ENCODE measurements at places on chromosomes 13 and 19.

GRCh38 chr13:47100214-47100853 lies 203.5 kb upstream of the HTR2A start:
- no peak for DNase-seq

DNA sequence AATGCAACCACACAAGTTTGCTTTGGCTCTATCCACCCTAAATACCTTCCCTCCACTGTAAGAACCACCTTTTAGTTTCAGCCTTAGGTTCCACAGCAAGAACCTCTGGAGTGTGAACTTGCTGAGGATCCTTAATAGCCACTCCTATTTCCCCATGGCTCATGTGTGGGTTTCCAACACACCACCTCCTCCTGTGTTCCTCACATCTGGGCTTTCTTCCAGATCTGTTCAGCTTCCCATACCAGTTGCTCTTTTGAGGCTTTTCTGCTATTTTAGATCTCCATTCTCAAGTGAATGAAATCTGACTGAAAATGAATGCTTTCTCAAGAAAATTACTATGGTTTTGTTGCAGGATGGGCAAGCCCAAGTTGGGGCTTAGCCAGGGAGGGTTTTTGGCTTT lies 104.8 kb upstream of the MIR17HG start:
- no peak for DNase-seq

DNA sequence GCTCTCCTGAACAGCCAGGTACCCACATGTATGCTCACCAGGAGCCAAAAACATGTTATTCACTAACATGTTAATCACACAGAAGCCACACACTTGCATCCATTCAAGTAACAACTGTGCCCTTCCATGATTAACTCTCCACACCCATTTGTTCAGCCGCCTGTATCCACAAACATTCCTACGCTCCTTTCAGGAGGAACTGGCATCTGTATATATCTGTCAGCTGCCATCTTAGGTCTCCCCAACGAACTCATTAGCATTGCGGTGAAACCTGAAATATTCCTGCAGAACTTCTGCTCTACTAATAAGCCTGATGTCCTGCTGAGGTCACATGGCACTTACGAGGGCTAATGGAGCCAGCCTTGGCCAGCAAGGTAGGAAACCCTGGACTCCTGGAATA lies 33.0 kb downstream of the OLFM2 start:
- DNase-seq, result no peak

- DNase-seq, result no peak
Observed at GRCh38 chr19:7942981-7943443, 454 bp downstream of the TIMM44 start.

DNA sequence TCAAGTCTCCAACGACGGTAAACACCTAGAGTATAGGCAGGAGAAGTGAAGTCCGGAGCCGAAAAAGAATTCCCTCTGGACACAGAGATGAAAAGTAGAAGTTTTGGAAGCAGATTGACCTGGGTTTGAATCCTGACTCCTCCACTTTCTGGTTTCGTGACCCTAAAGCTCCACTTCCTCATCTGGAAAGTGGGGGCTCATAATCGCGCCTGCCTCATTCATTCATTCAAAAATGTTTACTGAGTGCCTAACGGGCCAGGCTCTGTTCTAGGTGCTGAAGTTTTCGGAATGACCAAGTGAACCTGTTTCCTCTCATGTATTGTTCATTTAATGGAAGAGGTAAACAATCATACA lies 7.1 kb upstream of the EML2 start:
- no peak for DNase-seq

DNA sequence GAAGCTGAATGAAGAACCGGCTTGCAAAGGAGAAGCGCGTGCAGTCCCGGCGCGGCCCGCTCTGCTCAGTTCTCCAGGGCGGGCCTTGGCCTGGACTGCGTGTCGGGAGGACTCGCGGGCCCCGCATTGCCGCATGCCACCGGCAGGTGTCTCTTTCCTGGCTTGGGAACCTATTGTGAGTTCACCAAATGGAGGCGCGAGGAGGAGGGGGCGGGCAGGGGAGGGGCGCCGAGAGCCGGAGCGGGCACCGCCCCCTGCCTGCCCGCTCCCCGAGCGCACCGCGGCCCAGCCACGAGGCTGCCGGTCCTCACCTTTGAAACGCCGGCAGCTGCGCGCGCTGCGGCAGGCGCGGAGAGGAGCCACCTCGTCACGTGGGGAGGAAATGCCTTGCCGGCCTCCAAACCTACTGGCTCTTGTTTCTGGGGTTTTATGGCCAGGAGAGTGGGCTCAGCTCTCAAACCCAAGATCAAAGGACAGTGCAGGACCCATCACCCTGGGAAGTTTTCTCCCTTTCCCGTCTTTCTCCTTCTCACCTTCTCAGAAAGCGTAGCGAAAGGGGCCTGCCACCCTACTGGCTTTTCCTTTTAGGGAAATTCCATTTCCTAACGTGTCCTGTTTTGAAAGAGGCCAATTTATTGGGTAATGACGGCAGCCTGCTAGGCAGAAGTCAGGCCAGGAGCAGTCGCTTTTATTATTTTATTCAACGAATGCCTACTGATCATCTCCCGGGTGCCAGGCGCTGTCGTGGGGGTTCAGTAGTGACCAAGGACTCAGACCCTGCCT lies 13.8 kb upstream of the UBE2L5 start:
- peak; percentile 88 for DNase-seq

DNA sequence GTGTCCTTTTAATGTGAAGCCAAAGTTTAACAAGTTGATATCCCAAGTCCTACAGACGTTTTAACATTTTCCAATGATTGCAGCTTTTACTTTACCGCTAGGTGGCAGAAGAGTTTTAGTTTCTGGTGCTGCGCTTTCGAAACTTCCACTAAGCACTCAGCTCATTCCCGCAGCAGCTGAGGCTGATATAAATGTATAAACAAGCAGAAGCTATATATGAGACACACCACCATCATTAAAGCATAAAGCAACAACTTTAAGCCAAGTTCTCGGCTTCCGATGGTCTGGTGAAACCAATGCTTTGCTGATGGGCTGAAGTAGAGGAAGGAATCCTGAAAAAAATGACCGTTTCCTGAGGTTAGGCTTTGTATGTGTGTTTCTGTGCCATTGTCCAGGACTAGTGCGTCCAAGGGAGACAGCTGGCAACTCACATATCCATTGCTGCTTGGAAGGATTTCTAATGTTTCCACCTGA lies 753.9 kb downstream of the OLFM4 start:
- DNase-seq, result no peak

DNA sequence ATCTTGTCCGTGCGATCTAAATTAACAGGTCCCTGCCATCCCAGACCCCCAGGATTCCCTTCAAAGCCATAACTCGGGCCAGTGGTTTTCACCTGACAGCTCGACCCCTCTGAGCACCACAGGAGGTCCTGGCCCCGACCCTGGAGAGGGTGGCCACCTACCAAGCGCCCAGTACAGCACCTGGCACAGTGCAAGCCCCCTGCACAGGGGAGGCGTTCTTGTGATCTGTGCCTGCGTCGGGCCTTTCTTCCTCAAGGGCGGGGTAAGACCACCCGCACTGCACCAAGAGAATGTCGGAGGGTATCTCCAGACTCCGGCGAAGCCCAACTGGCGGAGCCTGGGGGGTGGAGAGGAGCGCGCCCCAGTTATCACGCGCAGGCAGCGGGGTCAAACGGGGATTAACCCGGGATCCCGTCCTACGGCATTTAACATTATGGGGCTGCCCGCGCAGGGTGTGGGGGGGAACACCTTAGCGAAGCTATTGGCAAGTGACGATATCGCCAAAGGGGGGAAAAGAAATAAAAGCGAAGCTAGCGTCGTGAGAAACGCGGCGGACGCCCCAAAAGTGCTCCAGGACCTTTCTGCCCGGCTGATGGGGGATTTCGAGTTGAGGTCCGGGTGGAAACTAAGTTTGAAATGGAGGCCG lies 1.3 kb upstream of the HNRNPL start:
- DNase-seq, result no peak

DNA sequence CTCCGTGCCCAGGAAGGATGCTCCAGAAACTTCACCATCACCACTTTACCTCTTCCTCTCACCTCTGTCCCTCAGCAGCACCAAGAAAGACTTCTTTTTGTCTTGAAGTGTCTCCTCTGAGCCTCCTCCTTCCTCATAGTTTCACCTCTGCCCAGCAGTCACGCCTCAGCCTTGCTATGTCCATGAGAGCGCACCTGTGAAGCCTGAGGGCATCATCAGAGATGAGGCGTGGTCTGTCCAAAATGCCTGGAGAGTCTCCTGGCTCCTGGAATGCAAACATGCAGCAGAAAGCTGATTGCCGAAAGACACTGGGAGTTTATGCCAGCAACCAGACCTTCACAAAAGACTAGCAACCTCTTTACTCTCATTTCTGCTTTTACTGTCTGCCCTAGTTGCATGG lies 336.6 kb downstream of the TEX29 start:
- DNase-seq, result no peak

- no peak for DNase-seq
Observed at GRCh38 chr13:37481011-37481884, 117.3 kb downstream of the POSTN start.

DNA sequence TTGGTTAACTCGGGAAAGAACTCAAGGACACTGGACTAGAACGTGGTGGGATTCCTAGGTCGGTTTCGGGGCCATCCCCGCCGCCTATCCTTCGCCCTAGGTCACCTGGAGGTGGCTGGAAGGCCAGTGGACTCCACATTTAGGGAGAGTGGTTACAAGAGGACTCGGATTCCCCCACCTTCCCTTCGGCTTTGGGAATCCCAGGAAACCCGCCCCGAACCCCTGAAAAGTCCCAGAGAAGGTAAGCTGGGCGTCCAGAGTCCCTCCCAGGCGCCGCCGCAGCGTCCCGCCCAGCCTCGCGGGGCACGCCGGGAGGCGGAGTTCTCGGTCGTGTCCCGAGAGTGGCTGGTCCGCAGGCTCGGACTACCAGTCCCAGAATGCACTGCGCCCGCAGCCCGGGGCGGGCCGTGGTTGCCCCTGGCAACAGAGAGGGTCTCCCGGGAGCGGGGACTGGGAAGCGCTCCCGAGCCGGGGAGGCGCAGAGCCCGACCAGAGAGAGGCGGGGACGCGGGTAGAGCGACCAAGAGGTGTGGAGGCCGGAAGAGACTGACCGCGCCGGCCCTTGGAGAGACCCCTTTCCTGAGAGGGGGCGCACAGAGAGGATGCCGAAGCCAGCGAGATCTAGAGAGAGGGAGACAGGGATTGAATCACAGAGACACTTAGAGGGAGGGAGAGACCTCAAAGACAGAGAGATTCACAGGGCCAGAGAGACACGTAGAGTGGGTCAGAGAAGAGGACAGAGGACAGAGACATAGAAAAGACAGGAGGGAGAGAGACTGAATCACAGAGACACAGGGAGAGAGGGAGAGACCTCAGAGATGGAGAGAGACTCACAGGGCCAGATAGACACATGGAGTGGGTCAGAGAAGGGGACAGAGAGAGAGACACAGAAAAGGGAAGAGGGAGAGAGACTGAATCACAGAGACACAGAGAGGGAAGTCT lies 2.6 kb upstream of the PRKCG start:
- peak; percentile 83 for DNase-seq

DNA sequence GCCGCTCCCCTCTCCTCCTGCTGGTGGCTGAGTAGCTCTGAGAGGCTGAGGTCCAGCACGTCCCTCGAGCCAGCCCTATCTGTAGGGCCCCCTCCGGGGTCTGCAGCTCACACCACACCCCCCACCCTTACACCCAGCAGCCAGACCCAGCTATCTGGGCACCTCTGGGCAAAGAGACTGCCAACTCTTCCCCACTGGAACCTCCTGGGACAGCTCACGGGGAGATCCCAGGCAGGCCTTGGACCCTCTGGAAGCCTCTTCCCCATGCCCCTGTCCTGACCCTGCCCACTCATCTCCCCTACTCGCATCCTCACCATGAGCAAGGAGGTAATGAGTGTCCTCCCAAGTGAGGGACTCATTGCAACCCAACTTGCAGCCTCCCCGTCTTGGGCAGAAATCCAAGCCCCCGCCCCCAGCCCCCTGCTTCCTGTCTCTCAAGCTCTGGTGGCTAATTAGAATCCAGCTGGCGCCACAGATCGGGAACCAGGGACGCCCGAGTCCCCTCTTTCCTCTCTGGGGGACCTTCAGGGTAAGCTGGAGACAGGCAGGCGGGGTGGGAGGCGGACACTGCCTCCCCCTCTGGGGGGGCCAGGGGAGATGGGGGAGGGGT lies 22.1 kb downstream of the ADGRL1 start:
- DNase-seq, result no peak

Measured in stimulated activated CD8-positive, alpha-beta memory T cell treated with anti-CD3 and anti-CD28 coated beads, Interleukin-4, amount 100 ng/mL, for 24 hours (primary cell).